Stimulated activated naive CD4-positive, alpha-beta T cell treated with Interleukin-2 at 50 U/mL for 16 hours (primary cell): ENCODE measurements at places on chromosomes 5 and 9.
A peak's percentile ranks its signal among the peaks of the same experiment; 100 is the strongest.

- DNase-seq: no peak
These were observed 68.5 kb downstream of the SLC24A2 start for GRCh38 chr9:19720377-19720776.

GRCh38 chr9:89666364-89666763 lies 61.6 kb downstream of the GADD45G start:
- no peak for DNase-seq

DNA sequence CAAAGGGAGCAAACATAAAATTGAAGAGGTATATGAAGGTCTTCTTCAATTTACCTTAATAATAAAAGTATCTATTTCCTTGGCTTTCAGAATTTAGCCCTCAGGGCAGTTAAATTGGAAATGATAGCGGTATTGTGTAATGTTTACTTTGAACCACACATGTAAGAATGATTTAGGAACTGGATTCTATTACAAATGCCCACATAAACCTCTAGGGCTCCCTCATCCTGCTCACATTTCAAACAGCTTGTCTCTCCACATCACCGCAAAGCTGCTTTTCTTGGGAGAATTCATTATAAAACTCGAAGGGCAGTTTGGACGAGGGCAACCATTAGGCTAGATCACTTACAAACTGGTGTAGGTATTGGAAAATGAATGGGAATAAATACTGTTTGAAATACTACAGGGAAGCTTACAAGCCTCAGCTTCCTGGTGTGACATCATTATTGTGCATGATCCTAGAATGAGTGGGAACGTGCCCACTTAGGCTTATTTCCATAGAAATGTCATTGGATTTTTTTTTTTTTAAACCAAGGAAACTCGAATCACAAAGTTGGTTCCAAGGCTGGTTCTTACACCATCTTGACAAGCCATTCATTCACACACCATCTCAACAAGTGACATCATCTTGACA lies 47.3 kb downstream of the MTRR start:
- DNase-seq: no peak

- no peak for DNase-seq
These were observed 86.7 kb upstream of the TAS2R1 start for GRCh38 chr5:9716838-9717281.

DNA sequence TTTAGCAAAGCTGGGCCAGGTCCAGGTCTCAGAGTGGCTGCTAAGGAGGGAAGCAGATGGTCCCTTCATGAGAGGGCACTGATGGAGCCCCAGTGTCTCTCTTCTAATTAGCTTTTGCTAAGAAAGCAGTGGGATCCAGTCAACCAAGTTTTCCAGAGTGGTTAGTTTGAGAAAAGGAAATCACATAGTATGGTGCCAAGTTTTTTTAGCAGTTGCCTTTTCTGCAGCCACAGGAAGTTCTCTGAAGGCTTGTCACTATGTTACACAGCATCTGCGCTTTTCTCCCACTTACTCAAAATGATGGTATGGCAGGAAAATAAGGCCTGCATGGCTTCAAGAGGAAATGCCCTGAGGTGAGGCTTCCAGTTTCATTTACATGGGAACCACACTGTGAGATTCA lies 331.5 kb upstream of the ZNF462 start:
- no peak for DNase-seq

GRCh38 chr5:150130493-150130922 lies 25.1 kb downstream of the PDGFRB start:
- no peak for DNase-seq

DNA sequence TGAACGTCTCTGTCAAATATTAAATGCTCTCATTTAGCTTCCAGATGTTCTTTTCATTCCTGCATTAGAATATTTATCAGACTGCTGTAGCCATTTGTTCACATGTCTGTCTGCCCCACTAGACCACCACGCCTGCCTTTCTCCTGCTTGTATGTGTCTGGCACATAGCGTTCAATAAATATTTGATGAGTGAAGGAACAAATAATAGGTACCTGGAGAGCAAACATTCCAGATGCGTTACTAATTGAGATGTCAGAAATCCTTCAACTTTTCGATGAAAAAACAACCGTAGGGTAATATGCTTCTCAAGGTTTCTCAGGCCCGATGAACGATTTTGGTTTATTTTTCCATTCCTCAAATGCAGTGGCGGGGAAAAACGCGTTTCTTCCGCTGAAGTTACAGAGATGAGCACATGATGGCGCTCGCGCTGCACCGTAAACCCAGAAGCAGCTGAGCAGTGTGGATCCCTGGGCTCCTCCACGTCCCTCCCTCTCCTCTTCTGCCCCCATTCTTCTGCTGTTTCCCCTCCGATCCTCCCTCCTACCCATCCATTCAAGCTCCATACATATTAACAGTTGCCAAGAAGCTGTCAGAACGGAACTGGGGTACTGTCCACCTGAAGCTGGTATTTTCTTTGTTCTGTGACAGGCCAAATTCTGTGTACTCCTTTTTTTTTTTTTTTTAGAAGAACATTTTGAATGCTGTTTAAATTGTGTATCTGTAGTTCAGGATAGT lies 245.4 kb downstream of the MPDZ start:
- DNase-seq: no peak

DNA sequence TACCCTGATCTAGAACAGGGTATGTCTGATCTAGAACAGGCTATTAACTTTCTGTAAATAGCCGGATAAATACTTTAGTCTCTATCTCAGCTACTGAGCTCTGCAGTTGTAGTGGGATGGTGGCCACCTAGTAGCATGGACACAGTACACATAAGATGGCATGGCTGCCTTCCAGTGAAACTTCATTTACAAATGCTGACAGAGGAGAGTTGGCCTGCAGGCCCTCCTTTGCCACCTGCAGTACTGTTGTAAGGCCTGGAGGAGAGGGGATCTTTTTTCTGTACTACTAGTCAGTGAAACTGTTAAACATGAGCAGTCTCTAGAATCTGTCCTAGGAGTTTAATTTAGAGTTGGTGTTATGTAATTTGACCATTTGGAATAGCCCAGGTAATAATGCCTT lies 86.0 kb downstream of the TRIO start:
- no peak for DNase-seq

- DNase-seq: no peak
These were observed 29.3 kb downstream of the B4GALT1 start for GRCh38 chr9:33137781-33138264.

DNA sequence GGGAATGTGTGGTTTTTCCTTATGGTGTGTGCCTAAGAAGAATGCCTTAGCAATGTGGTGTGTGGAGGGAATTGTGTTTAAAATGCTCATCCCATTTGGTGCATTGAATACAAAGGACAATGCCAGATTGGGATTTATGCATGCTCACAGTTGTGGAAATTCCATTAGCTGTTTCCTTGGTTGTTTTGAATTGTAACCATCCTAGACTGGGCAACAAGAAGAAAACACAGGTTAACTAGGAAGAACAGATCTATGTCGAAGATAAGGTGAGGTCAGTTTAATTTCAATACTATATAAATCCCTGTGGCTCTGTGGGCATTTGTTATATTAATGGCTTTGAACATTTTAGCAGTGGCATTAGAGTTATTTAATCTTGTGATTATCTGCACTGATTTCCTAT lies 266.8 kb downstream of the MAT2B start:
- DNase-seq: no peak

GRCh38 chr5:82521431-82522051 lies 243.4 kb upstream of the RPS23 start:
- DNase-seq: no peak

DNA sequence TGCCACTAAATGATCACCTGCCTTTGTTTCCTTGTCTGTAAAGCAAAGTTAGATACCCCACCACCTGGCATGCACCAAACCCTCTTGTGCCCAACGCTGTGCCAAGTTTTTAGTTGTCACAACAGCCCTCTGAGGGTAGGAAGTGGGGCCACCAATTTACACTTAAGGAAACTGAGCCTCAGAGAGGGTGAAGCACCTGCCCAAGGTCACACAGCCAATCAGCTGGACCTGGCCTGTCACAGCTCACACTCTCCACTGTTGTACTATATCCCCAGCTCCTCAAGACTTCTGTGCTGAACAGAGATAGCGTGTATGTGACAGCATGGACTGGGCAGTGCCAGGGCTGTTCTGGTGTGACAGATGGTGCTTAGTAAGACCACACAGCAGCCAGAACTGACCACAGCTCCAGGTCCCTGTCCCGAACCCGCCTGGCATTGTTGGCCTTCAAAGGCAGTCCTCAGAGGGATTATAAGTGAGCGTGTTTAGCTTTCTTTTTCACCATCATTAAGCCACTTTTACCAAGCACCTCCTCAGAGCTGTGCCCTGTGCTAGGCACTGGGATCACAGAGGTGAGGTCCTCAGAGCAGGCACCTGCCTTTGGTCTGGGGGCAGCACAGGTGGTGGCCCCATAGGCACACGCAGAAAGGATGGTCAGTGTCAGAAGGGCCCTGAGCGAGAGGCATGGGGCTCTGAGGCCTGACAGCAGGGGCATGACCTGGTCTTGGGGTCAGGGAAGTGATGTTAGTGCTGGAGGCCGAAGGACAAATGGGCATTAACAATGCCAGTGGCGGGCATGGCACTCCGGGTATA lies 71.1 kb downstream of the COL27A1 start:
- no peak for DNase-seq

DNA sequence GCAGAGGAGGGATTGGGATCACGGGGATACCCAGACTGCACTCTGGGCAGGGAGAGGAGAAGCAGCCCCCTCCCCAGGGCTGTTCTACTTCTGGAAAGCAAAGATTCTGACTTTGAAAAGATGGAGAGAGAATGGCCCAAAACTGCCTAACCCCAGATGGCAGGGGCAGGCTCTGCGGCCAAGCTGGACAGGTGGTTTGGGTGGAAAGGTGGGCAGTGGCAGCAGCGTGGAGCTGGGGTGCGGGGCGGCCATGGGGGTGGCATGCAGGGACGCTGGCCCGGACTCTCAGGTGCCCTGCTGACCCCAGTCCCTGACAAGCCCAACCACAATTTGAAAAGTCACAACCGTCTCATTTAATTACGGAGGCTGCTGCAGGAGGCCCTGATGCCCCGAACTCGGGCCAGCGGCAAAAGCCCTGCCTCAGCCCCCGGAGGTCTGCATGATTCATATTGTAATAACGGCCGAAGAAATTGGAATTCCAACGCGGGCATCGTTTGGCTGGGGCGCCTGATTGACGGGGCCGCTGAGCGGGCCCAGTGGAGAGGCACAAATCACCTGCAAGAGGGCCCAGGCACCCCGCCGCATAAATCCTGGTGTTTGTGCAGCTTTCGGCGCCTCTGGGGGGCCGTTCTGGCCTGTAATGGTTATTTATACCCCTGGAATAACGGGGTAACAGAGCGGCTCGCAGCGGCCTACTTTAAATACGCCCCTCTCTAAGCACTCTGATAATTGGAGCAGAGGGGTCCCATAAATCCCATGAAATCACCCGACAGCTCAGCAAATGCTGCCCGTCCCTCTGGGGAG lies 41.8 kb upstream of the FCN2 start:
- no peak for DNase-seq

DNA sequence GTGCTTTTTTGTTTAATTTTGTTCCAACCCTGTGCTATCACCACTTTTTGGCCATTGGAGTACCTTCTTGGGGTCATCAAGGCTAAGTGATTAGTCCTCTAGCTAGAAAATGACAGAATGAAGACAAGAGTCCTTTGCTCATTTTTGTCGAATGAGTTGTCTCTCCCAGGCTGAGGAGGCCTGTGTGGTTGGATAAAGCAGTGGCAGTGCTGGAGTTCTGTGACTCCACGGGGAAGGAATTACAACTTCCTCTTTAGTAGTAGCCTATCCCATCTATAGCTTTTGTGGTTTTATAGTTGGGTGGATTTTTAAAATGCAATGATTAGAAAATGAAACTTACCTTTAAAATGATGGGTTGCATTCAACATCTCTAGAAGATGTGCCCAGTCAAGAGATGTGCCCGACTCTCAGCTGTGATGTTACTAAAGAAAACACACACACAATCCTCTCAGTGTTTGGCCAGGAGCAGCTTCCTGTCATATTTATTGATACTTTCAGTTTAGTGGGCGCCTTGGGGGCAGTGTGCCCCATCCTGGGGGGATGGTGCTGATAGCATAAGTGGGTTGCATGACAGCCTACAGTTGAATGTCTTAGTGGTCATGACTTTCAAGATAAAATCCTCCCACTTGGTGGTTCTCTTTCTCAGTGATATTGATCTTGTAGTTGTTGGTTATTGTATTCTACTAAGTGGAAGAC lies 11.9 kb downstream of the OTULINL start:
- peak; percentile 16 for DNase-seq

DNA sequence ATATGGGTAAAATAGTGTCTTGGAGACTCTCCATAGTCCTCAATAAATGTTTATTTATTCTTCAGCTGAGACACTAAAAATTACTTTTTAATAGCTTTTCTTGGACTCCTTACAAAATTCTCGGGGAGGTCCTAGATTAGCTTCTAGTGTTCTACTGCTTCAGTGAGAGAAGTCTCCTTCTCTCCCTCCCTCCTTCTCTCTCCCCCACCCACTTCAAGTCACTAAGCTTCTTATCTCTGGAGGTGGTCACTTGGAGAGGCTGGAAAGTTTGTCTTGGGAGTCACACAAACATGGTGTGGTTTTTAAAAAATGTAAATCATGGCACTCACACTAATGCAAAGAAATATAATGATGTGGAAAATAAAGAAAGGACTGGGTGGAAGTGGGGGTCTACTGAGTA lies 64.1 kb downstream of the SEMA6A start:
- DNase-seq: no peak

DNA sequence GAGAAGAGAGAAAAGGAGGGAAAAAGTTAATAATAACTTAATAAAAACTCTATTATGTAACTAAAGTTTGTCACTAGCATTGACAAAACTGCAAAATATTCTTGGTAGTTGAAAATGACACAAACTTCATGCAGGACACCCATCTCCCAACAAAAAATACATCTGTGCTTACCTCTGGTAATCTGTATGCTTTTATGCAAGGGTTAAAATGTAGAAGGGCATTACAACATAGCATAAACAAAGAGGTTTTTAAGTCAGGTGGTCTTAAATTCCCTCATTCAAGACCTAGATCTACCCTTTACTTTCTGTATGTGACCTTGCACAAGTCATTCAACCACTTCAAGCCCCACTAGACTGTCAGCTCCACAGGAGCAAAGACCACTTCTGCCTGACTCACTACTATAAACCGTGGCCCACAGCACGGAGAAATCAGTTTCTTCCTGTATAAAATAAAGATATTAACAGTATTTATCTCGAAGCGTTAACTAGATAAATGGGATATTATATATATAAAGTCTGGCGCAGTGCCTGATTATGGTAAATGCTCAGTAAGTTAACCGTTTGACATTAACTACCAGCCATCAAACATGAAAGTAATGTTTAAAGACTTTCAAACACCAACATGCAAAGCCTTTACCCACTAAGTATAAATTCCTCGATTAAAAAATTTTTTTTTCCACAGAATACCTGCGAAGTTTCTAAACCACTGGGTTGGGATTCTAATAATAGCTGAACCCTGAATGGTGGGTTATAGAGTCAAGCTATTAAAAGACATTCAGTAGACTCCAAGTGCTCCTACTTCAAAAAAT lies 2.0 kb downstream of the FBXL17 start:
- DNase-seq: no peak

DNA sequence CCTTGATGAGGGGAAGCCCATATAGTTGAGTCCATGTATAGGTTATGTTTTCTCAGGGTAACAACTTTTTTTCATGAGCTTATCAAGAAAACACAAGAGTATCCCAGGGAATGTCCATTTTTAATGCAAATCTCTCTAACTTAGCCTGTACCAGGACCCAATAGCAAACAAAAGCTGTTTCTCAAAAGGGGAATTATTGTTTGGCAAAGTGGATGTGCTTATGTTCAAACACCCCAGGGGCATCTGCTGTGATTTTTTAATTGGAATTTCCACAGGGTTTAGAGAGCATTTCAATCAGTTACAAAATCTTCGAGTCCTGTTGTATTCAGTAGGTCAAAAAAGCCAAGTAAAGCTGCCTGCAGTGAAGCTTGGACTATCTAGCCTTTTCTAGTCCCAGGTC lies 33.4 kb upstream of the CSNK1G3 start:
- DNase-seq: no peak
